ENCODE measurements at places on chromosomes 16 and 17.

GRCh38 chr17:79627766-79628690, 17.2 kb upstream of the RBFOX3 start:
- DNase-seq, result no peak

GRCh38 chr16:52193441-52193840, 353.5 kb downstream of the TOX3 start:
- DNase-seq, result no peak

GRCh38 chr16:4780235-4780634, 7.9 kb downstream of the SEPTIN12 start:
- DNase-seq, result no peak

DNA sequence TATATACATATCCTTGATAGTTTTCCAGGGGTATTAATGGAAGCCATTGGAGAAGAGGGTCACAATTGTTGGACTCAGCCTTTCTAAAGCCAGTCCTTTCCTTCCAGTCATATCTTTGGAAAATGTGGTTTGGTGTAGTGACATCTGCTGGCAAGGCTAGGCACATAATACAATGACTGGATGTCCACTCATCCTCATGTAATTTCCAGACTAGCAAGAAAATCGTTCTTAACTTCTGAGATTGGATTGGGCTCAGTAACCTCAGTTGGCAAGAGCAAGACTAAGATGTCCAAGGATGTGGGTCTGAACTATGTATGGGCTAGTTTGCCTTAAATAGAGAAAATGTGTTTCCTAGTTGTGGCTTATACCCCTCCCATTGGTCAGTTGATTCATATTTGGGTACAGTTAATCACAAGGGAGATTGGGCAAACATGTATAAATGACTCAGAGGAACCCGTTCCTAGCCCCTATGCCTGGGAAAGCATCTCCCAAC, 8.7 kb upstream of the KAT7 start:
- no peak for DNase-seq

Measured in NCI-H446 treated with DMSO at 0.1 percent for 48 hours (cell line).